Common myeloid progenitor, CD34-positive (primary cell): ENCODE measurements at places on chromosomes 5 and 9.

DNA sequence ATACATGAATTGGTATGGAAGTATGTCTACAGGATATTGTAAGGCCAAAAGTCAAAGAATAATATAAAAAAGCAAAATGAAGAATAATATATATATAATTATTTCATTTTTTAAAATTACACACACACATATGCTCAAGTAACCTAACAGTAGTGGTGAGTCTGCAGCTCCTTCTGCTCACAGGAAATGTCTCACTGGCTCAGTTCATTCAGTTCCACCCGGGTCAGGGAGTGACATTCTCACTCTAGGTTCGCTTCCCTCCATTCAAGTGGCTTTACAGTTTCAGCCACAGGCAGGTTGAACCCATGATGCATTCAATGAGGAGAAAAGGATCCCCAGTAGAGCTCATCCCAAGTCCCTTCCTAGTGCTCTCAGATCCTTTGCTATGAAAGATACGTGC is 90.8 kb downstream of the SUSD1 start:
- DNase-seq: no peak

DNA sequence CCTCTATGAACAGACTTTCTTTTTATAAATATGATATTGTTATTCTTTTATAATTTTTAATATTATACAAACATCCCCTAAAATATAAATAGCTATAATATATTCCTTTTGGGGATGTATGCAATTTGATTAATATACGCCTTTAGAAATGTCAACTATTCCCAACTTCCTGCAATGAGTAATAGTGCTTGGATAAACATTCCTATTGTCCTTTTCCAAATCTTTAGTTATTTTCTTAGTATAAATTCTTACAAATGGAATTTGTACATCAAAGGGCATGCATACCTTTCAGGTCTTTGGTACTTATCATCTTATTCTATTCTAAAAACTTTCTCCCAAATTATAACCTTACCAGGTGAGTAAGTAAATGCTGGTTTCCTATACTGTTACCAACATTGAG is 6.2 kb downstream of the NLN start:
- DNase-seq: no peak

DNA sequence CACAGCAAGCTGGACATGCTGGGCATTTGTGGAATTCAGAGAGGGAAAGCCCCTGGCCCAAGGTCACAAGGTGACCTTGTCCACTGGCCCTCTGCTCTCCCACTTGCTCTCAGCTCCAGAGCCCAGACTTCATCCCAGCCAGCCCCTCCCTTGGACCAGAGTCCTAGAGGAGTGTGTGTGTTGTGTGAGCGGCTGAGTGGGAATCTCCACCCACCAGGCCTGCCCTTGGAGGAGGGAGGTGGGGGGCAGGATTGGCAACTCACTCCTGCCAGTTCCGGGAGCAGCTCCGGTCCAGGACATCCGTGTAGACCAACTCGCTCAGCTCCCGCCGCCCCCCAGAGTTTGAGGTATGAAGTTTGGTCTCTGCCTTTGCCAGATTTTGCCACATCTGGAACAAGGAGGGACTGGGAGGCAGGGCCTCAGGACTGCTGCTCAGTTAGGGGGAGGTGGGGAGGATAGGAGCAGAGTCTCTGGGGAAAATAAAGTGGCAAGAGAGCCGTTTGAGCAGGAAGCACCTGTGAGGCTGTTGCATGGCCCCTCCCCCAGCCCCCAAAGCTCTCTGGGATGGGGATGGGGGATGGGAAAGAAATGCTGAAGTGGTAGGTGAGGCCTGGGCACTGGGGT is 1.4 kb downstream of the MZB1 start:
- peak; percentile 94 for DNase-seq

DNA sequence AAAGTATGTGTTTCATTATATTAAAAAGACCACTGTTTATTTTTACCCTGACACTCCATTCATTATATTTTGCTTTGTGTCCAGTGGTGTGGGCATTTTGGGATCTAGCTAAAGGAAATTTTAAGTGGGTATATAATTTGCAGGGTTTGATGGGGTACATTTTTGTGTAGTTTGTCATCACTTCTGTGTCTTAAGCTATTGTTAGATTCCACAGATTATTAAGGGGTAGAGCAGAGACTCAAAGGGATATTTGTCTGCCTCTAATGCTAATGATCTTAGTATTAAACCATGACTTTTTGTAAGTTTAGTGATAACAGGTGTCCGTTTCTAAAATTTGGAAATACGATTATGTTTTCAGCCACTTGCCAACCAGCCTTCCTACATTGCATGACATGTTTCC is 731.6 kb downstream of the BRINP1 start:
- no peak for DNase-seq

DNA sequence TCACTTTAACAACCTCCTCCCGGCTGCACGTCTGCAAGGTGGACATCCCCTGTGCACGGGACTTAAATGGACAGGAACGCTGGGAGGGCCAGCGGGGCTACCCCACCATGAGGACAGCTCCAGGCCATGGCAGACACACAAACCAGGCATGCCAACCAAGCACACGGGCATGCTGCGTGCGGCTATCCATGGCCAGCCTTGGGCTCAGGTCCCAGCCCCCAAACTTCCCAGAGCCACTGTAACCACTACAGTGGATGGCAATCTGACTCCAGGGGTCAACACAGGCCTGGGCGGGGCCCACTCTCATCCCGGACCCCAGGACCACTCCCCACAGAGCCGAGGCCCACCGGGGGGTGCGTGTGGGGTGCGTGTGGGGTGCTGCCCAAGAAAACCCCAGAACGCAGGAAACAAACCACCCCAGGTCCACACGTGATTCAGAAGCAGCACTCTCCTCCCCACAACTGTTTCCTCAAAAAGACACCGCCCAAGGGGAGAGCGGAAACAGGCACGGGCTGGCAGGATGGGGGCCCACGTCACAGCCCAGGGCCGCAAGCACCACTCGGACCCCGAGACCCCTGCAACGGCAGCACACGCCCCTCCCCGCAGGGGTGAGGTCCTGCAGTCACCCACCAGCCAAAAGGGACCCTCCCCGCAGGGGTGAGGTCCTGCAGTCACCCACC is 7.4 kb downstream of the SLC12A7 start:
- DNase-seq: peak; percentile 77

GRCh38 chr5:26012078-26012477 is 1026.3 kb downstream of the CDH9 start:
- DNase-seq: no peak

DNA sequence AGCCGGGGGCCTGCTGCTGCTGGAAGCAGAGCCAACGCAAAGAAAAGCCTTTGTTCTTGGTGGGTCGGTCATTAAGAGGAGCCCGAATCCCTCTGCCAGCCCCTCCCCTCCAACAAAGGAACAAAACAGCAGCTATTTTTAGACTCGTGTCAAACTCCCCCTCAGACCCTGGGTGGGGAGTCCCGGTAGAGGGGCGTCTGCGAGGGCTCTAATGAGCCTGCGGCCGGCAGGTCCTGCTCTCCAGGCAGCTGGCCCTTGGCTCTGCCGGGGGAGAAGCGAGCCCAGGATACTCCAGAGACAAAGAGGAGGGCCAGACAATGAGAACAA is 114.0 kb downstream of the LHX2 start:
- DNase-seq: no peak

DNA sequence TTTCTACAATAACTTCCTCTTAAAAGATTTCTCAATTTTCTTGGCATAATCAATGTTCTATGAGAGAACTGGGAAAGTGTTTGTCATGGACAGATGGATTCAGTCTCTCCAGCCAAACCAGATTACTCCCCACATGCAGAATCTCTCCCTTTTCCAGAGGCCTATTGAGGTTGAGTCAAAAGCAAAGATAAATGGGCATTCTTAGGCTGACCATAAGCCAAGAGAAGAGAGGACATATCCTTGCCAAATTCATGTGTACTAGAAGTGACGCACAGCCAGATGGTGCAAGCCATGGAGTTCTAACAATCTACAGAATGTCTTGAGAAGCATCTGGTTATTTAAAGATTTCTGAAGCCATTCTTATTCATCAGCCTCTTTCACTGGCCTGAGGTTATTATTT is 2115.0 kb downstream of the MAT2B start:
- DNase-seq: no peak

- DNase-seq: peak; percentile 44
Observed at GRCh38 chr5:52988335-52989024, 672 bp upstream of the ITGA2 start.

GRCh38 chr9:73684601-73685000 is 532.9 kb downstream of the ANXA1 start:
- no peak for DNase-seq

- peak; percentile 88 for DNase-seq
Observed at GRCh38 chr9:124511891-124512805, 4.9 kb upstream of the NR5A1 start.

GRCh38 chr9:17587113-17587512 is 8.2 kb downstream of the SH3GL2 start:
- DNase-seq: no peak

DNA sequence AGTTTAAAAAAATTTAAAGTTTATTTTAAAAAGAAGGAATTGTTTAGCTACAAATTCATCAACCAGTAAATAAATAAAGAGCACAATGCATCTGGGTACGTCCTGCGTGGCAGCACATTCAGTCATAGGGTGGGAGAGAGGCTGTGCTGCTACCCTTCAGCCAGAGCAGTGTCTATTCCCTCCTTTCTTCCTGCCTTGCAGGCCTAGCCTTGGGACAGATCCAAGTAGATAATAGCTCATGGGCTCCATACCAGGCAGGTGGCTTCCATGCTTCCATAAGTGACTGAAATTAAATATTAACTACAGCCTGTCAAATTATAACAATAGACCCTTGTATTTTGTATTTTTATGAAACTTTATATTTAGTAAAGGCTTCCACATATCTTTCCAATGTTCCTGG is 408.3 kb upstream of the RGMB start:
- no peak for DNase-seq

DNA sequence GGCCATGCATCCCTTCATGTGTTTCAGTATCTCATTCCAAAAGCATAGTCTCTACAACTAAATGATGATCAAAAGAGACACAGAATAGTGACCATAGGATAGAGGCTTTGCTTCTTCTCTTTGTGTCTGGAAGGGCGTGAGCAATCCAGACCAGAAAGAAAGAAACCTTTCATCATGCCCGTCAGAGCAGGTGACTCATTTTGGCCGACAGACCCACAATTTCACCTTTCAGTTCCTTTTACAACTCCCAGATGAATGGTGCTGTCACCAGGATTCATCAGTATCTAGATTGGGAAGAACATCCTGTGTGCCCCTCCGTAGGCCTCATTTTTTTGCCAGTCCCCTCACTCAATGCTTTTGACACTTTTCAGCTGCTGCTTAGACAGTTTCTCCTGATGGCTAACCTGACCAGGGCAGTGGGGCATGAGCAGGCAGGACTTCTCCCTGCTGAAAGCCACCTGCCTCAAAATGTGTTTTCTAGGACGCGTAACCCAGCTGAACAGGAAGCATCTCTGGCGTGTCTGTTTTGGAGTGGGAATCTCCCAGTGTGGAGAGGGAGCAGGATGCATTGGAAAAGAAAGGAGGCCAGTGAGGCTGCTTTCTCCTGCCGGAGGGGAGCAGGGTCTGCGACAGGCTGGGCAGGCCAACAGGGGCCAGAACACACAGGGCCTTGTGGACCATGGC is 21.2 kb downstream of the ABLIM3 start:
- no peak for DNase-seq

- DNase-seq: no peak
Observed at GRCh38 chr5:153543959-153544470, 53.5 kb downstream of the GRIA1 start.

DNA sequence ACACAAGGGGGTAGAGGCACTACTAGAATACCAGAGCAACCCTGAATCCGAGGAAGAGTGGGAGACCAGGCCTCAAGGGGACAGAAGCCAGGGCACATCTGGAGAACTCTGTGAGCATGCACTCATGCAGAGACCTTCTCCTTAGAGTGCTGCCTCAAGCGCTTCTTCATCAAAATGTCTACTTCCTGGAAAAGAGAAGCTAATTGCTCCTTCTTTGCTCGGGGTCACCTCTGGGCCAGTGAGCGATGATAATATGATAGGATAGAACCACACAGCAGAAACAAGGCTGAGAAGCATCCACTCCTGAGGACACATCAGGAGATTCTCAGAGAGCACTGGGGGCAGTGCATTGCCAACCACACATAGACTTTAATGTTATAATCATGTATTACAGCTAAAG is 23.7 kb upstream of the LMNB1 start:
- no peak for DNase-seq

DNA sequence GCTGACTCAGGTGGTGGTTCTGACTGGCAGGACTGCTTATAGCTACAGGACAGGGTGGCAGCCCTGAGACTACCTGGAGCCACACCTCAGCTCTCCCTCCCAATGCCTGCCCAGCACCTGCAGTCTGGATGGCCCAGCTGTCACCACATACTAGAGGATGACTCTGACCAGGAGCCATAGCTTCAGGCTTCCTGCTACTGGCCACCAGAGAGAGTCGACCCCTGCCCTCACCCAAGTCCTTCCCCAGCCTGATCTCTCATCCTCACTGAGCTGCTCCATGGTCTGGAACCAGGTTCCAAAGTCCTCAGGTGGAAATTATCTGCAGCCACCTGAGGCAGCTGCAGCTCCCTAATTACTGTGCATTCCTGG is 25.6 kb upstream of the TDRD7 start:
- no peak for DNase-seq

GRCh38 chr9:15423231-15423985 is 732 bp downstream of the SNAPC3 start:
- peak; percentile 65 for DNase-seq

- DNase-seq: no peak
Observed at GRCh38 chr5:126508251-126508961, 85.2 kb downstream of the GRAMD2B start.

DNA sequence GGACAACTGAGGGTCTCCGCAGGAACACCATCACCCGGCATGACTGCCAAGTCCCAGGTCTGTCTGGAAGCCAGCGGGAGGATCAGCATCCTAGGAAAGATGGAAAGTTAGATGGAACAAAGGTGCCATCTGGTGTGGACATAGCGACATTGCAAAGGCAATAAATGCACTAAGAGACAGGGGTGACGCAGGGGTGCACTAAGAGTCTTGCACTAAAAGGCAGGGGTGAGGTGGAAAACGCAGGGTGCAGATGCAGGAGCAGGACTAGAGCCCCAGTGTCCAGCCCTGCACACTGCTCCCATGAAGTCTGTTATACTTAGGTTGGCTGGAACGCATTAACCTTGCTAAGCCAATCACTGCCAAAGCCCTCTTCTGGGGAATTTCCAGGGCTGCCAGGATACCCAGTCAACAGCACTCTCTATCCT is 15.5 kb downstream of the ATOX1 start:
- peak; percentile 14 for DNase-seq

GRCh38 chr5:431001-431710 is 11.8 kb upstream of the EXOC3 start:
- DNase-seq: peak; percentile 43

- no peak for DNase-seq
Observed at GRCh38 chr9:73284377-73284776, 132.7 kb downstream of the ANXA1 start.

GRCh38 chr5:418162-419121 is 24.5 kb upstream of the EXOC3 start:
- no peak for DNase-seq

- no peak for DNase-seq
Observed at GRCh38 chr9:113386571-113387393, 10.0 kb upstream of the HDHD3 start.

DNA sequence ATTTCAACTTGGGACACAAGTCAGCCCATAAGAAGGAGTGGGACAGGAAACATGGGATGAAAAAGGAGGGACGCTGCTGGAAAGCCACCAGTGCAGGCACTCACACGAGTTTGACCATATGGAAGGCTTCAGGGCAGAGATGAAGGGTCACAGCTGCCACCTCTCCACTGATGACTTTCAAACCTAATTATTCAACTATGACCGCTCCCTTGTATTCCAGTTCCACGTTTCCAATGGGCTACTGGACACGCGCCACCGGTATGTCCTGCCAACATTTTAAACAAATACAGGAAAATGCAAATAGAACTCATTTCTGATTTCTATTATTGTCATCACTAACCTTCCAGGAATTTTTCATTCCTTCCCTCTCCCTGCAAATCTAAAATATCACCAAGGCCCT is 134.7 kb downstream of the SLC1A3 start:
- no peak for DNase-seq
